Right lung (tissue), 10 donors: ENCODE measurements at places on chromosomes 7 and 10. TPM values are rescaled to one million over a fixed set of nuclear protein-coding genes. Genes with fewer than 3 reads are reported as not detected.

The SORCS1 gene
- polyA plus RNA-seq, result 0.24 TPM

The LBX1 gene
- polyA plus RNA-seq, result 0.16 TPM

The UBE2D4 gene
- polyA plus RNA-seq, result 21.0 TPM

The PON1 gene
- polyA plus RNA-seq, result 0.62 TPM

The NFKB2 gene
- polyA plus RNA-seq, result 24.6 TPM

GRCh38 chr7:69757981-69758430 is 159.7 kb downstream of the AUTS2 start:
- DNase-seq, result peak; percentile 21

DNA sequence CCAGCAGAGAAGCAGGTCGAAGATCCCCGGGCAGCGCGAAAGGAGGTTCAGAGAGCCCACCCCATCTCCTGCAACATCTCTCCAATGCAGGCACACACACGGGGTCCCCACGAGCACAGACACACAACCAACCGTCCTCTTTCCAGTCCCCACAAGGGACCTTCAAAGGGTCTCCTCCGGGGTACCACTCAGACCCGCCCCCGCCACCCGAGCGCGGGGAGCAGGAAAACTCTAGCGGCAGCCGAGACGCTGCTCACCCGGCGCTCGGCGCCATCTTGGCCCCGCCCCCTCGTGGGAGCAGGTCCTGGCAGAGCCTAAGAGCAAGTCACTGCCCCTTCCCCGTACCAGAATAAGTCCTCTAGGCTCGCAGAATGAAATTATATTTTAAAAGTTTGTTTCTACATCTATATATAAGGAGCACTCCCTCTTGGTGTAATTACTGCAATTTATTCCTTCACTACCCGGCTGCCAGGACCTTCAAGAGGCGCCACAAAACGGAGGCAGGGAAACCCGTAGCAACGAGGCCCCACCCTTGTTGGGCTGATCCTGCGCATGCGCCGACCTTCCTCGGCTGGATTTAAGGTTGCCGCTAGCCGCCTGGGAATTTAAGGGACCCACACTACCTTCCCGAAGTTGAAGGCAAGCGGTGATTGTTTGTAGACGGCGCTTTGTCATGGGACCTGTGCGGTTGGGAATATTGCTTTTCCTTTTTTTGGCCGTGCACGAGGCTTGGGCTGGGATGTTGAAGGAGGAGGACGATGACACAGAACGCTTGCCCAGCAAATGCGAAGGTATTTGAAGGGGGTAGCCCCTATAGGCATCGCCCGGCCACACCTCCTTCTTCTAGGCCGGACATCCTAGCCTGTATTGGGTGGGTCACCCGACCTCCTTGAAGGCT is at the start of the genes CNPY4 and TAF6:
Gene CNPY4, plus strand, starts transcription at position 563 of the 898 bp plus-strand sequence. Its CDS starts 111 bp downstream, at position 674.
Gene TAF6, minus strand, starts transcription at position 287 of the 898 bp plus-strand sequence. CDS start 5,149 bp downstream, outside the sequence.
- DNase-seq, result peak; percentile 93

GRCh38 chr7:36298106-36298505 is 91.6 kb upstream of the ANLN start:
- peak; percentile 68 for DNase-seq

DNA sequence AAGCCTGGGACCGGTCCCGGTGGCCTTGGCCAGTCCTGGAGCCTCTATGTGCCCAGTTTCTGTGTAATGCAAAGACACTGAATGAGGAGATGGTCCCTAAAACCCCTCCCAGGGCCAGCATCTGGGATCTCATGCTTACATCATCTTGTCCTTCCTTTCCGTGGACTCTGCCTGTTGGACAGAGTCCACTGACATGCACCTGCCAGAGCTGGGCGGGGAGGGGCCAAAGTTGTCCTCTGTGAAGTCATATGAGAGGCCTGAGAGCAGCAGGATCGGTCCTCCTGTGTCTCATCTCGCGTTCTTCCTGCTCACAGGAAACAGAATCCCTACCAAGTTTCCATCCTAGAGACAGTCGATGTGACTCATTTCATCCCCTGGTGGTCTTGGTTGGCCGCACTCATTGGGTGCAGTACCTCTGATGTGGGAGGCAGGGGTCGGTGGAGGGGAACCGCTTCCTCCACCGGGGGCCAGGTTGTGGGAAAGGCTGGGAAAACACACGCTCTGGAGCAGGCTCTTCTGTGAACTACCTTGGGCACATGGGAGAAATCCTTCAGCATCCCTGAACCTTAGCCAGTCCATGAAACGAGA is 389.6 kb upstream of the PODXL start:
- DNase-seq, result no peak

- DNase-seq, result no peak
These were observed 35.3 kb downstream of the ABCB5 start for GRCh38 chr7:20650782-20651181.

DNA sequence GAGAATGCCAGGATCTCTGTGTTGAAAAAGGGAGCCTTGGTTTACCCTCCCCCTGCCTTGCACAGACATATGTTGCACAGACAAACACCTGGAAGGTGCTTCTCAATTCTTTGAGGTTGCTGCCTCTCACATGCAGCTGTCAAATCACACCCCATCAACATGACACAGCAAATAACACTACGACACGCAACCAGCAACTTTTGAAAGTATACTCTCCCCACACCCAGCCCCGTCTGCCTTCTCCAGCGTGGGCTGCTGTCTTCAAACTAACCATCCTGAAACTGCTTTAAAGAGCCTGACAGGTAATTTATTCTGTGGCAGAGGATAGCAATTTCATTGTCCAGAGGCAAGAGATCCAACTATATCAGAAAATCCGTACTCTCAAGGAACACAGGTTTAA is 136.1 kb downstream of the PLXNA4 start:
- DNase-seq, result no peak

GRCh38 chr7:26061678-26062603 is 90.1 kb upstream of the NFE2L3 start:
- peak; percentile 40 for DNase-seq

DNA sequence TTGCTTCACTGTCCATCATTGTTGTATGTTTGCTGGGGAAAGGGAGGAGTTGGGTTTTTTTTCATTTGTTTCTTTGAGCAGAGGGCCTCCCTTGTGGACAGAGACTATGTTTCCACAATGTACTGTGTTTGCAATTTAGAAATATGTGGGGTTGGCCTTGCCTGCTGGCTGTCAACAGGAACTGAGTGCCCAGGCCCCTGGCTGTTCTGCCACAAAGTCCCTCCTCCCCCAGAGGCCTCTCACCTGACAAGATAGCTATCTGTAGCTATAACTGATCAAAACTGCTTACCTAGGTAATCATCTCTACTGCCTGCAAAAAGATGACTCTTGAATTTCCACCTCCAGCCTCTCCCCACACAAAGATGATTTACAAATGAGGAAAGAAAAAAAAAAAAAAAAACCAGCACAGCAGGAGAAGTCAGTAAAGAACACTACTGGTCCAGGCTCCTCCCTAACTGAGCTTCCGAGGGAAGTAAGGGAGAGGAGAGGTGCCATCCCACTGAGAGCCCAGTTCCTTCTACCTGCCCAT is 121.8 kb downstream of the SGMS1 start:
- DNase-seq, result no peak

- no peak for DNase-seq
These were observed 652 bp upstream of the VPS26A start for GRCh38 chr10:69123306-69123746.

DNA sequence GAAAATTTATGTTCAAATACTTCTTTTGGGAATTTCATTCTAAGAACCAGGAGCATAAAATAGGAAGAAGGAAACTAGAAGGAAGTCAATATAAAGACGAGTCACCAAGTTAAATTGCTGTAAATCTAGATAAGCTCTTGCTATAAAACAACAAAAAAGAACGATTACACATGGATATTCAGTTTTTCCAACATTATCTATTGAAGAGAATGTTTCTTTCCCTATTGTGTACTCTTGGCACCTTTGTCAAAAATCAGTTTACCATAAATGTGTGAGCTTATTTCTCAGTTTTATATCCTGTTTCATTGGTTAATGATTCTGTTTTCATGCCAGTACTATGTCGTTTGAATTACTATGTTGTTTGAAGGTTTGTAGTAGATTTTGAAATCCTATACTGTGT is 536.3 kb upstream of the MKI67 start:
- DNase-seq, result no peak

DNA sequence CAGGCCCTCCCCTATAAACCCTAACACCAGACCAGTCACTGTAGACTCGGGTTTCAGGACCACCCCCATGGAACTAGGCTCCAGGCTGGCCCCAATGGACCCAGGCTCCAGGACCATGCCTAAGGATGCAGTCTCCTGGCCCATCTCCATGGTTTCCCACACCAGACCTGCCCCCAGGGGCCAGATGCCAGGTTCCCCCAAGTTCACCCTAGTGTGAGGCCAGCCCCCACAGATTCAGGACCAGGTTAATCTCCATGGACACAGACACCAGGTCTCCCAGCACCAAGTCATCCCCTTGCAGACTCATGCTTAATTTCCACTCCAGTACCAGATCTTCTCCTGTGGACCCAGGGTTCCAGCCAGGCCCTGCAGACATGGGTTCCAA is 103.8 kb upstream of the LANCL2 start:
- no peak for DNase-seq

DNA sequence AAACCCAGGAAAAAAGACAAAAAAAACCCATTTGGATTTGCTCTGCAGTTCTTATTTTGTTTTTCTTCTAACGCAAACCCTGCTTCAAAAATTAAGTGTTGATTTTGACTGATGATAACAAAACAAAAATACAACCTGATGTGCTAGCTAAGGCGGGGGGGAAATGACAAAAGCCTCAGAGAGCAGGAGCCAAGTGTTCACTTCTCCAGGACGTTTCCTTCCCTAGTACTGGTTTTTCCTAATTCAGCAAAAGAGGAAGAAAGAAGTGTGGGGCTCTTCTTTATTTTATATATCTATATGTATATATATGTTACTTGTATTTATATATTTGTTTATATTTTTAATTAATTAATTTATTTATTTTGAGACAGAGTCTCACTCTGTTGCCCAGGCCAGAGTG is 28.0 kb downstream of the SNX10 start:
- no peak for DNase-seq

DNA sequence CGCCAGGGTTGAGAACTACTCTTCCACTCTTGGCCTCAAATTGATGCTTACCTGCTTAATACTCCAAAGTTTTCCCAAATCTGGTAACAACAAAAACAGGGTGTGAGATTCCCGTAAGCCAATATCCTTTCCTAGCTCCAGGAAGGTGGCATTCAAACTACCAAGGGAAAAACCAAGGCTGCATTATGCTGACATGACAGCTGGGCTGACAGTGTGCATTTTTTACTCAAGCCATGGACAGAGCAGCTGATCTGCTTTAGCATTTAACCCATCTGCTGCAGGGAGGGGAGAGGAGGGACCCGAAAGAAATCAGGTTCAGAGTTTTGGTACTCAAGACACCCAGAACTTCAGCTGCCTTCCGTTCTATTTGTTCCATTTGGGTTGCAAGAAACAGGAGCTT is 49.8 kb upstream of the RAPGEF5 start:
- DNase-seq, result no peak

DNA sequence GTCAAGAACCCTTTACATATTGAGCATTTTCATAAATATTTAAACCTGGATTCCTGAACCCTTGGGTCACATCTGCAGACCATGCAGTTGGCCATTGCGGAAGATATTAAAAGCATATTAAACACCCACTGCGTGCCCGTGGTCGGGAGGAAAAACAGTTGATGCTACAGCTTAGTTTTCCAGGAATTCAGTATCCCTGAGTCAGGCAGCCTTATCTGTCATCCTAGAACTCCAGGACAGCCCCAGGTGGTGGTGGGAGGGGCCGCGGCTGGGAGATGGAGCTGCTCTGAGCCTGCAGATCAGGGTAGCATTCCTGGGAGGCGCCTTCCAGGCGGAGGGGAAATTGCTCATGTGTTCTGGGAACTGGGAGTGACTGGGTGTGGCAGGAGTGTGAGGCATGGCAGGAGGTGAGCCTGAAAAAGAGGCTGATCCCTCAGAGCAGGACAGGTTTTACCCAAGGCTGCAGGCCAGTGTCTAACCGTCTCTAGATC is 222.9 kb upstream of the SH2B2 start:
- no peak for DNase-seq

DNA sequence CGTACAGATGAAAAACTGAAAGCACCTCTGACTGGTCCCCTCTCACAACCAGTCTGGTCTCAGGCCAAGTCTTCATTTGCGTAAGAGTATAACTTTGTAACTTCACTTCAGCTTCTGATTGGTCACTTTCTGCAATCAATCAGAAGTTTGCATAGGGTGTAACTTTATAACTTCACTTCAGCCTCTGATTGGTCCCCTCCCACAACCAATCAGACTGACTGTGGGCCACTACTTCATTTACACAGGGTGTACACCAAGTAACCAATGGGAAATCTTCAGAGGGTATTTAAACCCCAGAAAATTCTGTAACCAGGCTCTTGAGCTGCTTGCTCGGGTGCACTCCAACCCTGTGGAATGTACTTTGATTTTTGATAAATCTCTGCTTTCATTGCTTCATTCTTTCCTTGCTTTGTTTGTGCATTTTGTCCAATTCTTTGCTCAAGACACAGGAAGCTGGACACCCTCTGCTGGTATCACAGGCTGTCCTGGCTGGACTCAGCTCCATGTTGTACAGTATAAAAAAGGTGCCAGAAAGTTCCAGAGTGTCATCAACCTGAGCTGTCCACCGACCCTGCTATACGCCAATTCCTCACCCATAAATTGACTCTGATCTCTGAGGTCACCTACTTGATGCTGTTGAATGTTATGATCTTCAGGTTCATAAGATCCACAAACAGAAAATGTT is 74.5 kb downstream of the COBL start:
- DNase-seq, result peak; percentile 62

DNA sequence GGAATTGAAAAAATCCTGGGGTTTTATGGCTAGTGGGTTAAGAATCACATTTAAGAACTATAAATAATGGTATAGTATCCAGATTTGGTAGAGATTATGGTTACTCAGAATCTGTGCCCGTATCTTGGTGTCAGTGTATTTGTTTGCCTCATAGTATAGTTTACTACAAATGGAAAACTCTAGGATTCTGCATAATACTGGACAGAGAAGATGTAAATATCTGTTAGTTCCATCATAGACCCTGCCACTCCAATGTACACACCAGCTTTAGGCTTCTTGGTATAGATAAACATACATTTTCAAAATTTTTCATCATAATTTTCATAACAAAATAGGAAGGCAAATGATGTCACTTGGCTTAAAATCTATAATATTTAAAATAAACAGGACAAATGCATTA is 108.1 kb downstream of the CFTR start:
- DNase-seq, result no peak

DNA sequence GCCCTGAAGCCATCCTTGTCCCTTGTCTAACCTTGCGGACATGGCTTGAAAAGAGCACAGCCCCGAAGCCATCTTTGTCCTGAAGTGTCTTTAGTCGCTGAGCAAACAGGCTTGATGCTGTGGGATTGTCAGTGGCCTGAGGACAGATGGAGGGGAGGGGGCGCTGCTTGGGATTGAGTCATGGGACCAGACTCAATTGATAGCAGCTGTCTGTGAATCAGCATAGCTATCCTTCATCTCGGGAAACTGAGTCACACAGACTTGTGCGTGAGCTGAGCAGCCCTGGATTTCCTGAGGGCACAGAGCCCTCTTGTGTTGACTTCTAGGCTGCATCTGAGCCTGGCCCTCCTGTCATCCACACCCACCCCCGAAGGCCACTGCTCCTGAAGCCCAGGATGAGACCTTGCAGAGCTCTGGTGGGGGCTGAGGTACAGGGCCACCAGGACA is 14.4 kb downstream of the MYO1G start:
- no peak for DNase-seq
